Smooth muscle cell of the pulmonary artery (primary cell): ENCODE measurements at places on chromosomes 1 and 21. TPM values are rescaled to one million over a fixed set of nuclear protein-coding genes. Genes with fewer than 3 reads are reported as not detected.

The TMEM53 gene
- 4.3 and 6.3 TPM in 2 replicates for total RNA-seq

The OR6N1 gene
- not detected in 2 replicates for total RNA-seq

The ESRRG gene
- total RNA-seq, result not detected in 2 replicates

The FGGY gene
- 15.1 and 19.9 TPM in 2 replicates for total RNA-seq

The CFAP45 gene
- 0.39 and 0.73 TPM in 2 replicates for total RNA-seq

The C1QC gene
- total RNA-seq, result not detected in 2 replicates

The ZNF695 gene
- total RNA-seq, result 0.79 and 0.98 TPM in 2 replicates

The FCRL6 gene
- total RNA-seq, result not detected in 2 replicates

The ROR1 gene
- total RNA-seq, result 12.6 and 16.6 TPM in 2 replicates

The THEM5 gene
- not detected in 2 replicates for total RNA-seq

The PADI2 gene
- 0.39 and 0.53 TPM in 2 replicates for total RNA-seq

The CR1L gene
- total RNA-seq, result not detected in 2 replicates

The KCNH1 gene
- 0.63 and 8.9 TPM in 2 replicates for total RNA-seq

The ELF3 gene
- 0.20 and 2.2 TPM in 2 replicates for total RNA-seq

The LHX8 gene
- total RNA-seq, result not detected in 2 replicates

The OR2L3 gene
- not detected in 2 replicates for total RNA-seq

The FUCA1 gene
- 15.0 and 30.2 TPM in 2 replicates for total RNA-seq

The ALG14 gene
- 2.7 and 3.5 TPM in 2 replicates for total RNA-seq

The CD1C gene
- total RNA-seq, result not detected in 2 replicates

The DPT gene
- 0.53 and 9.7 TPM in 2 replicates for total RNA-seq

The FAF1 gene
- 45.1 and 45.2 TPM in 2 replicates for total RNA-seq

The HDAC1 gene
- total RNA-seq, result 67.1 and 74.5 TPM in 2 replicates

The KRTAP21-2 gene
- not detected in 2 replicates for total RNA-seq

The TTLL7 gene
- 19.1 and 26.0 TPM in 2 replicates for total RNA-seq

The LRRC38 gene
- 0.07 TPM in 1 of 2 replicates, not detected in the other for total RNA-seq

The F5 gene
- under 0.01 TPM in 1 of 2 replicates, not detected in the other for total RNA-seq

The PDZK1 gene
- total RNA-seq, result 0.23 and 0.33 TPM in 2 replicates

The C1QTNF12 gene
- total RNA-seq, result 0.91 and 2.2 TPM in 2 replicates

The PODN gene
- total RNA-seq, result 16.0 and 20.9 TPM in 2 replicates

The LRRIQ3 gene
- total RNA-seq, result 0.46 and 0.56 TPM in 2 replicates
